ENCODE measurements at places on chromosomes 2 and 18.

- DNase-seq: no peak
Observed at GRCh38 chr2:11581124-11581796, 47.4 kb downstream of the GREB1 start.

- no peak for DNase-seq
Observed at GRCh38 chr2:36477315-36477714, 120.7 kb downstream of the FEZ2 start.

- DNase-seq: no peak
Observed at GRCh38 chr2:189437926-189438325, 3.3 kb upstream of the WDR75 start.

DNA sequence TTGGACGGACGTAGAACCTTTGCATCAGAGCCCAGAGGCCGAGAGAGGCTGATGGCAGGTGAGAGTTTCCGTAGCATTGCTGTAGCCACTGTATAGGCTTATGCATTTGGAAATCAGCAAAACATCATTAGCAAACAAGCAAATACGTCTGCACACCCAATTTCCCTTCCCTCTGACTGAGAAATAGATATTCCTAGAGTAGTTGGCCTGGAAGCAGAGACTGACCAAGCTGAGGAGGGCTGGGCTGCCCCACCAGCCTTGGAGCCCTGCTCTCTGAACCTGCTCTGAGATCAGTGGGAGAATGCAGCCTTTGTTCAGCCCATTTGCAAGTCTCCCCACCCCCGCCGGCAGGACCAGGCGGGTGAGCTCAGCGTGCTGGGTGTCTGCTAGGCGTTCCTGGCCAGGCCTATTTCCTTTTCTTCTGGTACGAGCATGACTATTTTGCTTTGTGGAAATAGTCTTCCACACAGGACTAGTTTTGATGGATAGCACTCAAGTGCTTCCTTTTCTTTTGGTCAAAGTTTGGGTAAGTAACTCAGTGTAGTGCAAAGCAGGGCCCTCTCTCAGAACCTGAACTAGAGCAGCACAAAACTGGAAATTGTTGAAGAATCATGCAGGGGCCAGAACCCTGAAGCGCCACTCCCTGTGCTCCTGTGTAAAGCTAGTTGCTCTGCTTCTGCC, 21.9 kb upstream of the RNF149 start:
- DNase-seq: no peak

DNA sequence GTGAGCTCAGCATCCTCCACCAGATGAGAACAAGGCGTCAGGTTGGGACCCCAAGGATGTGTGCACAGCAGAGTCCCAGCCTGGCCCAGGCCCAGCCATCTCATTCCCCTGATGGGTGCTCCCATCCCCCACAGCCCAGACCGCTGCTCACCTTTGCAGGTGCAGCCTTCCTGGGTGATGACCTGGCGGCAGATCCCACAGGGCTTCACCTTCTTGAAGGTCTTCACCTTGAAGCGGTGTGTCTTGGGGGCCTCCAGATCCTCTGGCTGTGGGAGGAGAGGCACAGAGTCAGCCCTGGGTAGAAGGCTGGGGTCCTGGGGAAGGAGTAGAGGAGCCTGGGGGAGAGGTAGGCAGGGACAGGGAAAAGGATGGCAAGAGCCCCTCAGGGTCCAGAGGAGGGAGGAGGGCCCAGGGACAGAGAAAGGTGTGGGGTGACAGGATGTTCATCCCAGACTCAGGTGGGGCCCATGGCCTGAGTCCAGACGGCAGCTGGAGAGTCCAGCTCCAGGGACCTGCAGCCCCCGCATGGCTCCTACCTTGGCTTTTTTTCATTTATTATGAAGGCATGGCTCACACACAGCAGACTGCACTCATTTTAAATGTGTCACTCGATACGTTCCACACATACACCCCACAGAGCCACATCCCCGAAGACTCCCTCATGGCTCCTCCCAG, 11.9 kb downstream of the TNS1 start:
- DNase-seq: no peak

DNA sequence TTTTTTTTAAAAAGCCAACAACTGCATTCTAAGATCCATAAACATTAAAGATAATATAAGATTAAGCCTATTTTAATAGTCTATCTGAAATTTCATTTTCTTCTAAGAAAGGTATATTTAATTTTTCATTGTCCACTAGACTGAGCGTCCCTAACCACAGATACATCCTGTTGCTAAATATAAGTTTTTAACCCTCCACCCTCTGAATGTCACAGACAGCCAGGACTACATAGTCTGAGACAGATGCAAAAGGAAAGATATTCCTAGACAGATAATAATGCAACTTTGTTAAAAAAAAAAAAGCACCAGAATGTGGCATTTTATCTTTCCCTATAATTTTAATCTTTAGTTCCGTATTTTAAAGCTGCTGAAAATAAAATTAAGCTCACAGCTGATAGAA, 114.6 kb downstream of the ZEB2 start:
- DNase-seq: no peak

DNA sequence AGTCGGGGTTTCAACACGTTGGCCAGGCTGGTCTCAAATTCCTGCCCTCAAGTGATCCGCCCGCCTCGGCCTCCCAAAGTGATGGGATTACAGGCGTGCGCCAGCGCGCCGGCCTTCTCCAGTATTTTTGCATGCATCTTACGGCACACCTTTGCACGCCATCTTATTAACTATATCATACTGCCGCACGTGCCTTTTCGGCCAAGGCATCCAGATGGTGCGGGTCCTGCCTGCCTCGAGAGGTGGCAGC, 765 bp upstream of the ING5 start:
- DNase-seq: no peak

GRCh38 chr2:60608679-60609078, 55.2 kb upstream of the BCL11A start:
- DNase-seq: no peak

DNA sequence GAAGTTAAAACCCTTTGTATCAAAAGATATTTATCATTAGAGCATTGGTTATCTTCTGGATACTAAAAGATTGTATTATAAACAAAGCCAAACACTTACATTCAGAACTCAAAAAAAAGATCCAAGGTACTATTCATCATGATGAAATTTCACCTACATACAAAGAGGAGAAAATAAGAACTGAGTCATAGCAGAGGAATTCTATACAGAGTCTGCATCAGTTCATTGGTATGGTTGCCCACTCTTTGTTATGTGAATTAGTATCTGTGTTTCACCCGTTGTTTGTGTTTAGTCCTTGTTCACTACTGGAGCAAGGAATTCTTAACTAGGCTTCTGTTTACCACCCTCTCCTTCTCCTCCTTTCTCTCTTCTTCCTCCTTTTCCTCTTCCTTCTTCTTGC, 157.9 kb downstream of the LNPK start:
- no peak for DNase-seq

DNA sequence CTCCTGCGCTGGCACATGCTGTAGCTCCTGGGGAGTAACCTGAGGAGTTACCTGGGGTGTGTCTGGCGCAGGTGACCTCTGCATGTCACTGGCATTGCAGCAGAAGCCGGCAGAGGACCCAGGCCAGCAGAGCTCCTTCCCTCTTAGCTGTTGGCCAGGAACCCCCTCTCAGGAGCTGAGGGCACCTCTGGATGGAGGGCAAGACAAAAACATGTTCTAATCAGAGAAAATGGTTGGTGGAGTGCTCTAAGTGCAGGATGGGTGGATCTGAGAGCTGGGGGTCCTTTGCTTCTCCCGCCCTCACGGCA, 44.9 kb upstream of the SNTG2 start:
- no peak for DNase-seq

GRCh38 chr2:218478544-218478943, 59.6 kb downstream of the VIL1 start:
- DNase-seq: no peak

DNA sequence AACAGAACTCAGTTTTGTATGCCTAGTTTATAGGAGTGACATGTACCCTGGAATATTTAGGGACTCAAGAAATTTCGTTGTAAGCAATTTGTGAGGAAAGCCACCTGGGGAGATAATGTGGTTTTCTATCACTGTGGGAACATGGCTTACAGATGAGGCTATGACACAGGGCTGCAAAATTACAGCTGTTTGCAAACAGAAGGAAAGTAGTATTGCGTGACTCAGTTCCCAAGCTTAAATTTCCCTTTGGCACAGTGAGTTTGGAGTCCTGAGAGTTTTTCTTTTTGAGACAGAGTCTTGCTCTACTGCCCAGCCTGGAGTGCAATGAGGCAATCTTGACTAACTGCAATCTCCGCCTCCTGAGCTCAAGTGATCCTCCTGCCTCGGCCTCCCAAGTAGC, 149.8 kb downstream of the MYO5B start:
- DNase-seq: no peak

DNA sequence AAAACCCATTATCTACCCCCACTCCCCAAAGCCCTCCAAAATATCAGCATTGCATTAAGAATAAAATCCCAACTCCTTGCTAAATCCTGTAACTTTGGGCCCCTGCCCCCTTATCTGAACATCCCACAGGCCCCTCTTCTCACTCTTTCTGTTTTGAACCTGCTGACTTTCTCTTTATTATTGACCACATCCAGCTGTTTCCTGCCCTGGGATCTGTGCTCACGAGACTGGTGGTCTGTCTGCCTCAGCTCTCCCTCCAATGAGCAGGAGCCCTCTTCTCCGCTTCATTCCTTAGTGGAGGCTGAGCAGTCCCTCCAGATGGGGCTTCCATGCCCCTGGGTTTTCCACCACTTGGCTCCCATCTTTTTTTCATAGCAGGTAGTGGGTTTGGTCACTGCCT, 116.9 kb downstream of the ACKR3 start:
- no peak for DNase-seq

DNA sequence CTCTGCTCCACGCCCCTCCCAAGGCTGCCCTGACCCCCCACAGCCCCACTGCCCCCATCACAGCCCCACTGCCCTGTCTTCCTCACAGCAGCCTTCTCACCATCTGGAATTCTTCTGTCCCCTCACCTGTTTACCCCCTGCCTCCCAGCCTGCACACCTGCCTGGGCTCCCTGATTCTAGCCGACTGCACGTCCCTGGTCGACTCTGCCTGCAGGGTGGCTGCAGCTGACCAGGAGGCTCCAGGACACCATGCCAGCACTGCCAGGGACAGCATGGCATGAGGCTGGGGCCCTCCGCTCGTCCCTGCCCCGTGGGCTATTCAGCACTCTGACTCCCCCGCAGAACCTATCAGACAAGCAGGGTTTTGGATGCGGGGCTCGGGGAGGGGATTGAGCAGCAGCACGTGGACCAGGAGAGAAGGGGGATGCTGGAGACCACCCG, 254.1 kb downstream of the HDAC4 start:
- DNase-seq: no peak

- no peak for DNase-seq
Observed at GRCh38 chr2:176096243-176096985, 3.2 kb upstream of the HOXD12 start.

GRCh38 chr2:1557467-1557820, 144.2 kb downstream of the TPO start:
- no peak for DNase-seq

DNA sequence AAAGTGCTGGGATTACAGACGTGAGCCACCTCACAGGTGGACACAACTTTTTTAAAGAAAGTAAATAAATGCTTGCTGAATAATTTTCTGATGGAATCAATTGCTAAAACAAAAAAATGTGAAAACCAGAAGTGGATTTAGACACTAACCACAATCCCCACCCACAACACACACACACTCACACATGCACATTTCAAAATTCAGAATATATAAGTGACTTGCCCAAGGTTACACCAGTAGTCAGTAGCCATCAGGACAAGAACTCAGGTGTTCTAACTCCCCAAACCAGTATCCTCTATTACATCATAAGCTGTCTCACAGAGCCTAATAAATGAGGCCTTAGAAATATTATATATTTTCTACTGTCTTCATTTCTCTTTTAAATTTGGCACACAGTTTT, 1923.6 kb upstream of the PIK3C3 start:
- DNase-seq: no peak

GRCh38 chr2:176699644-176700043, 430.4 kb downstream of the MTX2 start:
- DNase-seq: no peak

- DNase-seq: no peak
Observed at GRCh38 chr18:61201511-61201910, 131.7 kb upstream of the CDH20 start.

DNA sequence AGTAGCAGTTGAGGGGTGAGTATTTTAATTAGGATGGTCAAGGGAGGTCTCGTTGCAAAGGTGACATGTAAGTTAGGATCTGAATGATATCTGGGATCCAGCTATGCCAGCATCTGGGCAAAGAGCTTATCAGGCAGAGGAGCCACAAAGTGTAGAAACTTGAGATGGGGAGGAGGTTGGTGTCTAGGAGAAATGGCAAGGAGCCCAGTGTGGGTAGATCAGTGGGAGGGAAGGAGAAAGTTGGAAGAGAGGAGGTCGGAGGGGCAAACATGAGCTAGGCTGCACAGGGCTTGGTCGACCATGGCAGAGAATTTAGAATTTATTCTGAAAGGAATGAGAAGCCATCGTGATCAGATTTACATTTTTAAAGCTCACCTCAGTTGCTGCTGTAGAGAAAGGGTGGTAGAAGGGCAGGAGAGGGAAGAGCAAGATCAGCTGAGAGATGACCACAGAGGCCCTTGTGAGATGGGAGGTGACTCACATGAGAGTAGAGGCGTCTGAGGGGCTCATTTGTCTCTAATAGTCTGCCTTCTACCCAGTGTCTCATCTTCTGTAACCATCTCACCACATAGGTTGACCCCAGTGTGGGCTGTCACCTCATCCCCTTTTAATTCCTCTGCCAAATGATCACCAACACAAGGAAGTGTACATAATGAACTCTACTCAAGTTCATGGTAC, 170.0 kb downstream of the ETAA1 start:
- DNase-seq: no peak

DNA sequence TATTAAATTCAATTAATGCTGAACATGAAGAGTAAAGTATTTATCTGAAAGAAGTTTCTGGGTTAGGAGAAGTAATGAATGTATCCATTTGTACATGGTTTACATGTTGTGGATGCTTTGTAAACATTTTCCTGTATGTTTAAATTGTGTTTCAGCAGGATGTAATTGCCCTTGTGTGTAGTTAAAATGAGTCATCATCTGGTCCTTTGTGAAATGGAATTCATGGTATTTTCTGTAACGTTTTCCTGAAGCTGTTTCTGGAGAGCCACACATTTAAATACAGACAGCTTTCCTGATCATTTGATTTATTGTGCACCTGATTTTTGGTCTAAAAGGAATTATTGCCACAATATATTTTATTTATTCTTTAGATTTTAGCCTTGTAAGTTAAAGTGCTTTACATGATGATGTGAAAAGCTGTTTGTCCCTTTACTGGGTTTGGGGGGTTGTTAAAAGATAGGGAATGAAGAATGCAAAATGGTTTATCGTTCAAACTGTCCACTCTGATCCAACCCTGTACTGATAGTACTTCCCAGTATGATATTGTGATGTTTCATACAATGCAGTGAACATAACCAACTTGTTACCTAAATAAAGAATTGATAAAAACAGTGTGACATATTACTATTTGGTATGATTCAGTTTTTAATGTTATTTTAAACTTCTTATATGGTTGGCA, 41.7 kb upstream of the SLC3A1 start:
- no peak for DNase-seq

- DNase-seq: no peak
Observed at GRCh38 chr2:175728032-175728431, 274.0 kb downstream of the LNPK start.

DNA sequence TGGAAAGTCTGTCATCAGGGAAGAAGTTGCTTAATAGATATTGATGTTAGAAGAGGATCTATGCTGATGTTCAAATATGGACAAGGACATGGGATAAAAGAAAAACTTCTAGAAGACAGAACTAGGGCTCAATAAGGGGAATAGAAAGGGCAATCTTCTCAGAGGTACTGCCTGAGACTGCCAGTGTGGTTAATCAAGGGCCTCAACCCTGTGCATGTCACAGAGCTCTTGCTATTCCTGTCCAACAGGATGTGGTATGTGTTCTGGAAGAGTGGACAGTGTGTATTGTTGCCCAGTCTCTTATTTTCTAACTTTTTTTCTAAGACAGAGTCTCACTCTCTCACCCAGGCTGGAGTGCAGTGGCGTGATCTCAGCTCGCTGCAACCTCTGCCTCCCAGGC, 27.8 kb upstream of the RNF125 start:
- DNase-seq: no peak

All from NK-92 treated with Interleukin-12 subunit alpha and Interleukin-12 subunit beta, amount 100 ng/mL, for 24 hours (cell line).